ENCODE measurements at places on chromosomes 1 and 21.

DNA sequence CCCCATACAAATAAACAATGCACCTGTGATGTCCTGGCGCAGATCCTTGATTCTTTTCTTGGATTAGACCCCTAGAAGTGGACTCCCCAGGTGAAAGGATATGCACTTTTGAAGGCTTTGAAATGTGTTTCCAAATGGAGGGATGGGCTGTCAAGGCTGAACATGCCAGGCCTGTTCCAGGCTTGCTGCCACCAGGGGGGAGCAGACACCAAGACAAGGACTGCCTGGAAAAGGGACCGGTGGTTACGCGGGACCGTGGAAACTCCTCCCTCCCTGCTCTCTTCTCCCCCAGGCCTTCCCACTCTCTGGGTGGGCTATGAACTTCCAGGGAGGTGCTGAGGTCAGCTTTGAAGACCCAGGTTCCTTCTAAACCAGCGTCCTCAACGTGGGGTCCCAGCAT lies 12.7 kb downstream of the C1QB start:
- no peak for DNase-seq

DNA sequence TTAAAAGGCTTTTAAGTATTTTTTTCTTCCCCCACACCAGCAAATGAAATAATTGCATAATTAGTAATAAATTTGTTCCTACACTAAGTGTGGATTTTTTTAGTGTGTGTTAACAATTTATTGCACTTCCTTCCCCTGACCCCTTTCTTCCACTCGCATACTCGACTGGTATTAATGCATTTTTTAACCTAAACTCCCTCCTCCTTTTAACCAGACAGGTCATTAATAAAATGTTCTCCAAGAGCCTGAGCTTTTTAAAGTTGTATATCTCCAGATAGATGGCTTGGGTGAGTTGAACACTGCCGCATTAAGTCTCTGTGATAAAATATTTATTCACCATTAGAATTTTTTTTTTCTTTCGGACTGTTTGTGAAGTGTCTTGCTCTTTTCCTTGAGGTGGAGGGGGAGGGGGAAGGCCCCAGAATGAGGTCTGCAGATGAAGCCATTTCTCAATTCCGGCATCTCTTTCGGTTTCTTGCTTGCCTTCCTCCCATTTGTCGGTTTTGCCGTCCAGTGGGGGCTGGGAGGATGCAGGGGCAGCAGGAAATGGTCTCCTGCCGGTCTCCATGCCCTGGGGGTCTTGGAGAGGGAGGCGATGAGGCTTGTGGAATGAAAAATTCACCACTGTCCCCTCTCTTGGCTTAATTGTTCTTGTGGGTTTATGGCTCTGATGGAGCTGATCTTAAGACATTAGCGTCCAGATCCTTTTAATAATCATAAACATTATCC lies 64.1 kb upstream of the ACTL8 start:
- no peak for DNase-seq

DNA sequence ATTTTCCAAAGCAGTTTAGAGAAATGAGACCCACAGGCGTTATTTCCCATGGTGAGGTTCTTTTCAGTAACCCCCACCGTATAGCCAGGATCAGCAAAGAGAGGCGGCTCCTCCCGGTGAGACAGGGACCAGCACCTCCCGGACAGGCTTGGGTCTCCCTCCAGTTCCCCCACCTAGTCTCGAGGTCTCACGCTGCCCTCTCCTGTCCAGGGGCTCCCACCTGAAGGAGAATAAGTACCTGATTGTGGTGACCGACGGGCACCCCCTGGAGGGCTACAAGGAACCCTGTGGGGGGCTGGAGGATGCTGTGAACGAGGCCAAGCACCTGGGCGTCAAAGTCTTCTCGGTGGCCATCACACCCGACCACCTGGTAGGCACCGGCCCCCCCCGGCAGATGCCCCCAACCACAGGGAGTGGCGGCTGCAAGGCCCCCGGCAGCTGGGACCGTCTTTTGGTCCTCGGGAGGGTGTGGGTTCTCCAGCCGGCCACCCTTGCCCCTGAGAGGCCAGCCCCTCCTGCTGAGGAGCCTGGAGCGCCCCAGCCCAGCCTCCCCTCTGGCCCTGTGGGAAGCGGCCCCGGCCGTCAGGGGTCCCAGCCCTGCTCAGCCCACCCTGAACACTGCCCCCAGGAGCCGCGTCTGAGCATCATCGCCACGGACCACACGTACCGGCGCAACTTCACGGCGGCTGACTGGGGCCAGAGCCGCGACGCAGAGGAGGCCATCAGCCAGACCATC lies 4.9 kb downstream of the COL6A1 start:
- DNase-seq: no peak

GRCh38 chr1:62110198-62110817 lies 84.3 kb upstream of the L1TD1 start:
- no peak for DNase-seq

GRCh38 chr1:53295726-53296116 lies 32.1 kb downstream of the LRP8 start:
- DNase-seq: no peak

GRCh38 chr1:6268415-6268814 lies 7.5 kb upstream of the GPR153 start:
- no peak for DNase-seq

GRCh38 chr1:109151146-109151990 lies 37.5 kb downstream of the ELAPOR1 start:
- DNase-seq: peak; percentile 20

- DNase-seq: no peak
These were observed 14.3 kb downstream of the GPR137B start for GRCh38 chr1:236156512-236157208.

DNA sequence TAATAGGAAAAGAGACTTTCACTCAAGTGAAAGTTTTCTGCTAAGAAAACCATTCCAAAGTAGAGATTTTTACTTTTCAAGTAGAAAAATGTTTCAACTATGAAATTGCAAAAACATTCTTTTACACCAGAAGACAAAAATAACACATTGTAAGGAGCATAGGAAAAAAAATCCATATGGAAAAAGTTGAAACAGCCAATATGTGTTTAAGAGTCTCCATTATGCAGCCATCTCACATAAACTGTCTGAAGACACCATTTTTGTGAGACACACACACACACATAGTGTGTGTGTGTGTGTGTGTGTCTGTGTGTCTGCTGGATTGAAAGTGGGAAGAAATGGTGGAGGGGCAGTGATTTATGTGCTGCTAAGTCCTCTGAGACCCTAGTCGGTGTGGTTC lies 162.1 kb downstream of the HHAT start:
- no peak for DNase-seq

- no peak for DNase-seq
These were observed 94.8 kb downstream of the TGFBR3 start for GRCh38 chr1:91791103-91791502.

GRCh38 chr1:68799096-68799495 lies 302.2 kb upstream of the DEPDC1 start:
- no peak for DNase-seq

GRCh38 chr1:65512383-65512782 lies 91.9 kb downstream of the LEPR start:
- DNase-seq: no peak

- DNase-seq: no peak
These were observed 8.5 kb downstream of the GPR157 start for GRCh38 chr1:9120312-9120958.

GRCh38 chr1:64765826-64766225 lies 21.0 kb downstream of the RAVER2 start:
- DNase-seq: no peak

DNA sequence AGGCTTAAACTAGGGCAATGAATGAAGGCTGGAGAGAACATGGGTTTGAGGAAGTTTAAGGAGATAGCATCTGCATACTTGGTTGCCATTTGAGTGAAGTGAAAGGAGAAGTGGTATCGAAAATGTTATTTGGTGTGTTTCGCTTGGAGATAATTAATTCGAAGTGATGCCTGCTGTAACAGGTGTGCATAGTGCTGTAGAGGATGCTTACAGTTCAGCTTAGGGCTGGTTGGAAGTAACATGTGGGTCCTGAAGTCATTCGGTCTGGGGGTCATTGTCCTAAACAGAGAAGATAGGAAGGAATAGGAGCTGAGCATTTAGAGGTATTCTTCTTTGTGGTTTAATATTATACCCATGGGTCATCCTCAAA lies 301 bp upstream of the NUDT17 start:
- DNase-seq: no peak

- no peak for DNase-seq
These were observed 378 bp upstream of the NUP210L start for GRCh38 chr1:154155251-154155650.

GRCh38 chr1:90726986-90727480 lies 9.9 kb upstream of the BARHL2 start:
- DNase-seq: no peak

DNA sequence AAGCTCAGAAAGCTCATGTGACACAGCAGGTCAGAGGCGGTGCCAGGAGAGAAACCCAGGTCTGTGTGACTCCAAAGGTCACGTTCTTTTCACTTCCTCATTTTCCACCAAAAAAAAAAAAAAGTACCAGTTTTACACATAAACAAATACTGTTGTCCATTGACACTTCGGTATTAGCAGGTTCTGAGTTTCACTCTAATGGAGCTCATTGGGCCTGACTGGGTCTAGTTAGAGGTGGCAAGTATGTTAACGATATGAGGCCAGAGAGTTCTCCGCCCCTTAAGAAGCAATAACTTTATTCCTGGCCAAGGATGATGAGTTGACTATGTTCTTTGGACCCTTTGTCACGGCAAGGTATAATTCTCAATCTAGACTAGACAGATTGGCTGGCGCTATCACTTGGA lies 30.0 kb upstream of the SDE2 start:
- DNase-seq: no peak

- no peak for DNase-seq
These were observed 9.8 kb upstream of the PHACTR4 start for GRCh38 chr1:28359592-28360239.

- no peak for DNase-seq
These were observed 90.8 kb downstream of the LHX9 start for GRCh38 chr1:198007687-198008607.

DNA sequence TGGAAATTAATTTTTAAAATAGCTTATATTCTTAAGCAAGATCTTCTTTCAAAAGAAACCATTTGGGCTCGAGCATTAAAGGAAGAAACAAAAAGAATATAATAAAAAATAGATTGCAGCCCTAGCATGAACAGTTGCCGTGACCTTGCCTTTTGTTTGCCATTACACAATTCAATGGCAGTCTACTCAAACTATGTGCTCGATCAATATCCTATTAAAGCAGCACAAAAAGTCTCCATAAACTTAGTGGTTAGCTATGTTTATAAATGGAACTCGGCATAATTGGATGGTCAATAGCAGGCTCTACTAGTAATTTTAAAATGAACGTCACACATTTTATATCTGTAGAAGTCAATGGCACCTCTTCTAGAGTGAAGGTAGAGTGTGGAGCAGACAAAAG lies 256.5 kb downstream of the NFIA start:
- DNase-seq: no peak

DNA sequence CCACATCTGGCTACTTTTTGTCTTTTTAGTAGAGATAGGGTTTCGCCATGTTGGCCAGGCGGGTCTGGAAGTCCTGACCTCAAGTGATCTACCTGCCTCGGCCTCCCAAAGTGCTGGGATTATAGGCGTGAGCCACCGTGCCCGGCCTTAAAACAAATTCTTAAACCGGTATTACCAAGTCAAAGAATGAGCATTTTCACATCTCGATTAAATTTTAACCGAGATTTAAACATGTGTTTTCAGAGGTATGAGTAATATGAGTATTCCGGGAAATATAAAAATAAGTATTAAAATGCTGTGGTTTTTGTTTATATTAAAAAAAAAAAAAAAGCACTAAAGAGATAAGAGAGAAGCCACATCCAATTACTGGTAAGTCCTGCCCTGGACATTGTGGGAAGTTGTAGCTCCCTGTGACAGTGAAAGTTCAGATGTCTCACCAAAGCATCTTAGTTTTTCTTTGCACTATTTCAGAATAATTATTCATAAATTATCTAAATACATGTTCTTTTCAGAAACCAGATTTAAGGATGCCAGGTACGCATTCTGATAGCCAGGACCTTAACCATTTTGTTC lies 24.9 kb downstream of the ZNF281 start:
- DNase-seq: no peak

- DNase-seq: no peak
These were observed 70.4 kb downstream of the TUT4 start for GRCh38 chr1:52482326-52483004.

All from amniotic stem cell (primary cell).